Fibroblast of the aortic adventitia (primary cell): ENCODE measurements at places on chromosomes 4 and X. TPM values are rescaled to one million over a fixed set of nuclear protein-coding genes. Genes with fewer than 3 reads are reported as not detected.

EFNB1 gene
- total RNA-seq: 7.4 and 29.7 TPM in 2 replicates

AMER1 gene
- 2.0 and 3.6 TPM in 2 replicates for total RNA-seq

SLC49A3 gene
- total RNA-seq: 5.6 and 11.6 TPM in 2 replicates

SH3RF1 gene
- 47.5 and 57.8 TPM in 2 replicates for total RNA-seq

CDS1 gene
- 0.36 and 0.57 TPM in 2 replicates for total RNA-seq

ALAS2 gene
- total RNA-seq: not detected in 2 replicates

C4orf54 gene
- 0.08 TPM in 1 of 2 replicates, not detected in the other for total RNA-seq

CPE gene
- 79.4 and 116 TPM in 2 replicates for total RNA-seq

PORCN gene
- total RNA-seq: 9.1 and 10.1 TPM in 2 replicates

CXCL10 gene
- total RNA-seq: not detected in 2 replicates

ALPK1 gene
- 14.1 and 34.1 TPM in 2 replicates for total RNA-seq

DNA sequence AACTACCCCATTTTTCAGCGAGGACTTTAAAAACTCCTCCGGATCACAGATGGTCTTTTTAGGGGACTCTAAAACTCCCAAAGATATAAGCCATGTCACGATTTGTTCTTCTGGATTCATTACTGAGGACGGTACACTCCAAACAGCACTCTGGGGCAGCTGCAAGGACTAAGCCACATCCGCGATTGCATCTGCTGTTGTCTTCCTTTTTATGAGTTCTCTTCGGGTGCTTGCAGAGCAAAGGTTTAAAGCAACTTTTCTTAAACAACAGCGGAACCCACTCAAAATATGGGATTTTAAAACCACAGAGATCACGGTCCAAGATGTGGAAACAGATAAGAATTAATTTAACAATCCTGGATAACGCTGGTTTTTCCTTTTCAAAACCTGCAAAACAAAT is at the start of gene ARHGEF6:
Gene ARHGEF6, minus strand, starts transcription at position 170 of the 400 bp plus-strand sequence. Its CDS starts 50 bp downstream, at position 120.
- DNase-seq: peak; percentile 8

DNA sequence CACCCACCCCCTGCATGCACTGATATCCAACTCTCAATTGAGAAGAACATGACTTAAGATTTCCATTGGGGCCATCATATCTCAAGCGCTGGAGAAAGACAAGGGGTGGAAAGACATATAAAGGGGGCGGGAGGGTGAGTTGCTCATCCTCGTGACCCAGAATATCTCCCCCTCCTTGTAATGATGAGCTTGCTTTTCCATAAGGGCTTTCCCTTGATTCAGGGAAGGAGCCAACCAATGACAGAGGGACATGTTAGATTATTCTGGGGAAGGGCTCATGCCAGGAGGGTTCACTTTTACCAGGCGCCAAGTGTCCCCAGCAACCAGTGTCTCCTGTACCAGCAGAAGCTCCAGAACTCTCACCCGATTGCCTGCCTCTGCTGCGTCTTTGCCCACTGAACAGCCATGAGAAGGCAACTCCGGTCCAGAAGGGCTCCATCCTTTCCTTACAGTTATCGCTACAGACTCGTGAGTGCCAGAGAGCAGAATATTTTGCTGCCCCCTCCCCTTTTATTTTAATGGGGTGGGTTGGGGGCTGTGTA is at the start of gene ATP1B4:
Gene ATP1B4, plus strand, starts transcription at position 326 of the 542 bp plus-strand sequence. Its CDS starts 80 bp downstream, at position 406.
- no peak for DNase-seq

- no peak for DNase-seq
Measured at GRCh38 chr4:163614866-163615265, 120.4 kb downstream of the TMA16 start.

GRCh38 chr4:4838051-4838935 is 21.2 kb upstream of the MSX1 start:
- no peak for DNase-seq

- DNase-seq: peak; percentile 28
Measured at GRCh38 chr4:40178672-40179071, 18.2 kb upstream of the RHOH start.

DNA sequence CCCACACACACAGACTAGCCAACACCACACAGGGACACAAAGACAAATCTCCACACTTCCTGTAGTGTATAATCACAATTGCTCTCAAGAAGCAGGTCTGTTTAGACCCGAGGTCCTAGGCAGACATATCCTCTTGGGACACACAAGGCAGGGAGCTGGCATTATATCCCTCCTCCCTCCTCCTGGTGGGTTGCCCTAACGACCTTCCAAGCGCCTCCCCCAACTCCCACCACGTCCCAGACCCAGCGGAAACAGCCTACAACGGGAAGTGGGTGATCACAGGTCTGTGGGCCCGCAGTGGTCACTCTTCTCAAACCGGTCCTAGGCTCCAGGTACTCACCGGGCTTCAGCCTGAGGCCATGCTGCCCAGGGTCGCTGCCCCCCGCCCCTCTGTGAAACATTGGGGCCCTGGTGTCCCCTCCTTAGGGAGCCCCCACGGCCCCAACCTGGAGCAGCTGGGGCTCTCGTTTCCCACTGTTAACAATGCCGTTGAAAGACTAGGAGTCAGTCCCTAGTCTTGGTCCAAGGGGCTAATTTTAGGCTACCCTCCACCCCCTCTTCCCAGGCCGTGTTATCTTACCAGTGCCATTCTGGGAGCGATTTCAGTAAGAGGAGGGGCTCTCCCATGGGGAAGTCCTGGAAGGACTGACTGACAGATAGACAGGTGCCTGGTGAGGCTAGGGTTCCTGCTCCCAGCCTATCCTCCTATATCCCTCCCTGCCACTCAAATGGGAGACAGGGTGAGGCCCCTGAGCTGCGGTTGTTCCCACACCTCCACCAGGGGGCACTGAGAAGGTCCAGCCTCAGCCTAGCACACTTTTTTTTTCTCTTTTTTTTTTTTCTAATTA is at the start of gene ASB12:
Gene ASB12, minus strand, starts transcription at position 485 of the 848 bp plus-strand sequence. CDS start 4,957 bp downstream, outside the sequence.
- no peak for DNase-seq

- DNase-seq: no peak
Measured at GRCh38 chrX:37816766-37817165, 30.6 kb downstream of the DYNLT3 start.

- DNase-seq: no peak
Measured at GRCh38 chr4:10085386-10085785, 31.2 kb downstream of the WDR1 start.

DNA sequence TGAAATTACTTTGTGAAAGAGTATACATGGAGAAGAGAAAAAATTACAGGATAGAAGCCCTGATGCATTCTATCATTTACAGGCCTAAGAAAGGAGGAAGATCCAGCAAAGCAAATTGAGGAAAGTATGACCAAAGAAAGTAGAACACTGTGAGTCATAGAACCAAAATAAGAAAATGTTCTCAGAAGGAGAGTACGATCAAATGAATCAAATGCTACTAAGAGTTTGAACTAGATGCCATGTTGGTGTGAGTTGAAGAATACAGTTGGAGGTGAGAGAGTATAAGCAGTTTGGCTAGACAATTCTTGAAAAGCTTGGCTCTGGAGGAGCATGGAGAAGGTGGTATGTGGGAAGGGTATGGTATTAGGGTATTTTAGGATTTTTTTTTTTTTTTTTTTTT is 161.8 kb downstream of the RPA4 start:
- DNase-seq: no peak

DNA sequence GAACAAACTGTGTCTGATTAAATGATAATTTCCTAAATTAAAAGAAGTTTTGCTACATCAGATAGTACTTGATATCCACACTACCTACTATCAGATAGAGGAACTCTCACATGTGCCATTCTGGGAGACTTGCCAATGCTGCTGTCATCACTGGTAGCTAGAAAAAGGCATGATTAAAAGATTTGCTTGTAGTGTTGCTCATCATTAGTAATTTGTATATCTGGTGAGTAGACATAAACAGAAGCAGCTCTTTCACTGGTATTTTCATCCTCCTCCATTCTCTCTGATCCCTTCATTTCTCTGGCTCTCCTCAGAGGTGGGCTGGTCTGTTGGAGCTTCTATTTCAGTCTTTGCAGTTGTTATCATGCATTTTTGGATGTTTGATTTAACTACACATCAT is 56.0 kb downstream of the SPRY1 start:
- peak; percentile 63 for DNase-seq

- peak; percentile 79 for DNase-seq
Measured at GRCh38 chrX:39903343-39903742, 194.4 kb downstream of the BCOR start.

- DNase-seq: no peak
Measured at GRCh38 chr4:173337463-173337862, 3.3 kb upstream of the HMGB2 start.

GRCh38 chrX:39201305-39201990 is 400.2 kb downstream of the MID1IP1 start:
- peak; percentile 2 for DNase-seq

DNA sequence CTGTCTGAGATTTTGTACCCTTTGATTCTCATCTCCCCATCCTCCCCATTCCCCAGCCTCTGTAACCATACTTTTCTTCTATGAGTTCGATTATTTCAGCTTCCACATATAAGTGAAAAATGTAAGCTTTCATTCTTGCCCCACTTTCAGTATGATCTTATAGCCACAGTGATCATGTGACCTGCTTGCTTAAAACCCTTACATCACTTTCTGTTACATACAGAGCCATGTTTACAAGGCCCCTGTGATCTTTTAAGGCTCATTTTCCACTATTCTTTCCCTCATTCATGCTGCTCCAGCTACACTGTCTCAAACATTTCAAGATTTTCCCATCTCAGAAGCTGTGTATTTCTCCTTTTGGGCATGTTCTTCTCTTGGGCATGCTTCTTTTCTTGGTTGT is 147.7 kb downstream of the DCK start:
- DNase-seq: no peak

GRCh38 chr4:3244002-3244401 is 5.0 kb upstream of the MSANTD1 start:
- no peak for DNase-seq

DNA sequence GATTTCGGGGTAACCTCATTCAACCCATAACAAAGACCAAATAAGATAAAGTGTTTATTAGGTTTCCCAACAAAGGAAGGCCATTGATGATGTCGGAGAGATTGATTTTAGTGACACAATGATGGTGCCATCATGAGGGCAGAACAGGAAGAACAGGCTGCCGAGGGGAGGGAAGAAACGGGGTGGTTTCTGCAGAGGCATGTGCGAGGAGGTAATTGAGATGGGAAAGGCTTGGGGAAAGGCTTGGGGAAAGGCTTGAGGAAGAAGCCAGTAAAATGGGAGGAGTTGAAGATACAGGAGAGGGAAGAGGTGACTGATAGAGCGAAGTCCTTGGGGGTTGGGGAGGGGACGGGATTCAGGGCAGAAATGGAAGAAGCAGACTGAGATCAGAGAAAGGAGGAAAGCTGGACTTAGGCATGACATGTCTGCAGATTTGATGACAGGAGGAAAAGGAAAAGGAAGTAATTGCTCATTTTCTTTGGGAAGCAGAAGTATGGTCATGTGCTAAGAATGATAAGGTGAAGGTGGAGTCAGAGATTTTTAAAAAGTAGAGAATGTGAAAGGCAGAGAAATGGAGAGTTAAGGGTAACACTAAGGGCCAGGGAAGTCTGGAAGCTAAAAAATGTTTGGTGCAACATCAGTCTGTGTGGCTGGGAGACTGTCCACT is 6.0 kb downstream of the HPSE start:
- DNase-seq: no peak

GRCh38 chr4:108126806-108127205 is 41.9 kb downstream of the LEF1 start:
- no peak for DNase-seq

DNA sequence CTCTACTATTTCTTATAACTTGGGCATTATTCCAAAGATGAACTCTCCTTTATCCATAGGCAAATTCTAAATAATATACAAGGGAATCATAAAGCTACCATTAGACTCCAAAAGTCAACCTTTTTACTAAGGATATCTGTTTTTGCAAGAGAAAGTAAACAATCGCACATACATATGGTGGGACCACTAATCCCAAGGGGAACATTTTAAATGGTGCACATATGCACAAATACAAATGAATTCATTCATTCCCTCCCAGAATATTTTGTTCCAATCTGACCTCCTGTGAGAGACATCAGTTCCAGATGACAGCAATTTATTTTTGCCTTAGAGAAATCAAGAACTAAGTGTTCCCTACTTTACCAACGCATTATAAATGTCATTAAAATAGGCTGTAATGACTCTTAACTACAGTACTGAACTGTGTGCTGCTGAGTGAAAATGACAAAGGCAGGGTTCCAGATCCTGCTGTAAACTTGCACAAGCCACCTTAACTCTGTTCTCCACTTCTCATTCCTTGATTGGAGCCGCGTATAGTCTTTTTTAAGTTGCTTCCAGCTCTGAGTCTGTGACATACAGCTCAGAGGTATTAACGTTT is 2.0 kb downstream of the DHX15 start:
- DNase-seq: no peak

GRCh38 chrX:24264383-24264782 is 49.5 kb downstream of the SUPT20HL2 start:
- DNase-seq: no peak

DNA sequence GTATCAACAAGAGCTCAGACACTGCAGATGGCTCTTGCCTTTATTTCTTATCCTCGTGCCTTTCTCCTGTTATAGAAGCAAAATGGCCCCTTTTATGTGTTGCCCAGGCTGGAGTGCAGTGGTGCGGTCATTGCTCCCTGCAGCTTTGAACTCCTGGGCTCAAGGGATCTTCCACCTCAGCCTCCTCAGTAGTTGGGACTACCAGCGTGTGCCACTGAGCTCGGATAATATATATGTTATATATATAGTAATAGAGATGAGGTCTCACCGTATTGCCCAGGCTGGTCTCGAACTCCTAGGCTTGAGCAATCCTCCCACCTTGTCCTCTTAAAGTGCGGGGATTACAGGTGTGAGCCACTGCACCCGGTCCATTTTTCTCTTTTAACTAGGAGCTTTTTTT is 79.7 kb downstream of the TMEM131L start:
- DNase-seq: no peak

- DNase-seq: no peak
Measured at GRCh38 chr4:180160195-180160983, 2082.8 kb upstream of the TENM3 start.

GRCh38 chrX:78119521-78120227 is 15.6 kb downstream of the PGK1 start:
- DNase-seq: no peak
